Urothelium cell line (cell line): ENCODE measurements at places on chromosomes 6 and 20.

DNA sequence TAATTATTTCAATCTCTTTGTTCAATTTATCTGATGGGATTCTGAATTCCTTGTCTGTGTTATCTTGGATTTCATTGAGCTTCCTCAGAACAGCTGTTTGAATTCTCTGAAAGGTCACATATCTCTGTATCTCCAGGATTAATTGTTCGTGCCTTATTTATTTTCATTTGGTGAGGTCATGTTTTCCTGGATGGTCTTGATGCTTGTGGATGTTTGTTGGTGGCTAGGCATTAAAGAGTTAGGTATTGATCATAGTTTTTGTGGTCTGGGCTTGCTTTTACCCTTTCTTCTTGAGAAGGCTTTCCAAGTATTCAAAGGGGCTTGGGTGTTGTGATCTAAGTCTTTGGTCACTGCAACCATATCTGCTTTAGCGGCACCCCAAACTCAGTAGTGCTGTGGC, 39.4 kb upstream of the SCP2D1 start:
- DNase-seq: no peak

DNA sequence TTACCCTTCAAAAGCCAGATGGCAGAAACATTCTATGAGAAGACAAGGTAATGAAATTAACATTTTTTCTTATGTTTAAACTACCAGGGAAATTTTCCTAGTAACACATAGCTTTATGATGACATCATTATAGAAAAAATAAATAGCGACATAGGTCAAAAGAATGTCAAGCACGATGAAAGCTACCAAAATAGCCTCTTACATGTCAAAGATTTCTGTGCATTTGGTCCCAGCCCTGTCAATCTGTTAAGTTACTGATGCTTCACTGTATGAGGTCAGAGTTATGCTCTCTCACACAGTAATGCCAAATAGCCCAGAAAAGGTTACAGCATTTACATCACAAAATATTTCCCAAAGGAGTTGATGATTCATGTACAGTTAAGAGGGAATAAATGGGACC, 199.8 kb upstream of the DEFB112 start:
- DNase-seq: peak; percentile 13

- DNase-seq: no peak
Measured at GRCh38 chr6:39114388-39114703, 640 bp downstream of the SAYSD1 start.

GRCh38 chr6:4910037-4910760, 93.6 kb downstream of the RPP40 start:
- no peak for DNase-seq
